Calu3 (cell line): ENCODE measurements at places on chromosomes 7 and 10. TPM values are rescaled to one million over a fixed set of nuclear protein-coding genes. Genes with fewer than 3 reads are reported as not detected.

DNA sequence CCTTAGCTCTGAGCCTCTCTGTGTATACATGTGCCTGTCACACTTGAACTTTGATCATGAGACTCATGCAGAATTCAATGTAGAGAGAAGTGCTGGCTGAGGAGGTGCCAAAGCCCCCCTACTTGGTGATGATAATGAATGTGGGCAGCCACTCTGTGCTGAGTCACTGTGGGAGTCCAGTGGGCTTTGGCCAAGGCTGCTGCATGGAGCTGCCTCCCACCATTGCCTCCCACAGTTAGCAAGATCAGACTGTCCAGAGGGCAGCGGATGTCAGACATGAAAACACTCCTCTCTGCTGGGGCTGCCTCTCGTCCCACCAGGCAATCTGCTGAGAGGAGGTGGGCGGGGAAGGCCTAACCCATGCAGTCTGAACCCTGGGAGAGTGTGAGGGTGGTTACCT, 180.3 kb downstream of the SH2D4B start:
- no peak for DNase-seq

GRCh38 chr7:70657989-70658632, 473.8 kb upstream of the GALNT17 start:
- DNase-seq = no peak

GRCh38 chr7:17311952-17312351, 13.5 kb downstream of the AHR start:
- no peak for DNase-seq

GRCh38 chr10:72392571-72392970, 37.9 kb upstream of the DNAJB12 start:
- no peak for DNase-seq

- no peak for DNase-seq
These were observed 344.2 kb upstream of the MKI67 start for GRCh38 chr10:128470321-128470965.

DNA sequence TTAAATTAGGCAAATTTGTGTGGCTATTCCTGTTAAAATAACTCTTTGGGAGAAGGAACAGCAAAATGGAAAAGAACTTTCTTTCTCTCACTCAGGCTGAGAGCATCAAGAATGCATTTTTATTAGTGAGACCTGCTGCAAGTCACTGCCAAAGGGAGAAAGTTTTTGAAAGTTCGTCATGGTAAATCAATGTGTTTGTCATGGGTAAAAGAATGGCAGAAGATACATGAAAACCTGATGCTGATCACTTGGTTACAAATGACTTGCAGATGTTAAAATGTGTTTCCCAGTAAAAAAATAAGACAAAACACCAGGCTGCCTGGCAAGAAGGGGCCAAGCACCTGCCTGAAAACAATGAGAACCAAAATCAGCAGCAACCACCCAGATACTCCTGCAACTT, 484.7 kb upstream of the NRP1 start:
- no peak for DNase-seq

GRCh38 chr7:31957756-31958155, 112.5 kb downstream of the PDE1C start:
- DNase-seq = no peak

DNA sequence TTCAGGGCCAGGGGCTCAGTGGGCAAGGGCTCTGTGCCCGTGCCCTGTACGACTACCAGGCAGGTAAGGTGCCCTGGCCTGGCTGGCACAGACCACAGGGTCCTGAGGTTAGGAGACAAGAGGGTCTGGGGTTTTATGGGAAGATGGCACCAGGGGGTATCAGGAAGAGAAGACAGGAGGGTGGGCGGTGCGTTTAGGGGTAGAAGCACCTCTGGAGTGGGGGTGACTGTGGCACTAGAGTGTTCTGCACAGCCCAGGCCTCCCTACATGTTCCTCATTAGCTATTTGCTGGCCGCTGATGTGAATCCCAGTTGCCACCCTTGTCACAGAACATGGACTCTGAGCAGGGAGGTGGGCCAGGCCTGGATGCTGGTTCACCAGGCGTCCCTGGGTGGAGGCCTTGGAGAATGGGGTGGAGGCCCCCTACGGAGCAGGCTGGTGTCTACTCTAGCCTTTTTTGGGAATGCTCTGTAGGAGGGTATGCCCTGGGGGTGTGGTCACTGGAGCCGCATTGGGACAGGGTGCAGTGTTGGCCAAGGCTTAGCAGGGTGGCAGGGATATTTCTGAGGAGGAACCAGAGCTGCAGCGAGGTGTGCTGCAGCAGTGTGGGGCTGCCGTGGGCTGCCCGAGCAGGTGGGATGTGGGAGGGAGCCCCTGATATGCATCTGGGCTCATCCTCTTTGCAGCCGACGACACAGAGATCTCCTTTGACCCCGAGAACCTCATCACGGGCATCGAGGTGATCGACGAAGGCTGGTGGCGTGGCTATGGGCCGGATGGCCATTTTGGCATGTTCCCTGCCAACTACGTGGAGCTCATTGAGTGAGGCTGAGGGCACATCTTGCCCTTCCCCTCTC, 5.0 kb downstream of the PGAM2 start:
- DNase-seq = no peak

- peak; percentile 50 for DNase-seq
These were observed 321.2 kb downstream of the FRMD4A start for GRCh38 chr10:14009371-14010100.

DNA sequence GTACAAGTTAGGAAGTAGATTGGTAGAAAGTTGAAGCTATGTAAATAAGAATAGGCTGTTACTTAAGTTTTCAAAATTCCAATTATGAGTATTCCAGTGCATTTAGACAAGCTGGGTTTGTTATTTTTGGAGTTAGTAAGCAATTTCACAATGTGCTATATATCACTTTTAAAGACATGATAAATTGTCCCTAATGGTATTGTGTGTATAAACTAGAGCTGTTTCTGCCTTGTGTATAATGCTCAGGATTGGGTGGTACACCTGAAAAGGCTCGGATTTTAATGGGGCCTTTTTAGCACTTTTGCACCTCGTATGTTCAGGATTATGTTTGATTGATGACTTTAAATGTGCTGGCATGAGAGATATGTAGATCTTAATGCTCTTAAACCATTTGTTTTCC, 175.8 kb downstream of the VTI1A start:
- DNase-seq = no peak

Gene AGAP5
- 12.1 and 13.4 TPM in 2 replicates for total RNA-seq

Gene LRRC4
- not detected in 2 replicates for total RNA-seq

Gene DNAH11
- 1.6 and 1.9 TPM in 2 replicates for total RNA-seq

Gene CDHR3
- 4.0 and 4.1 TPM in 2 replicates for total RNA-seq

Gene ACTL6B
- not detected in 2 replicates for total RNA-seq

Gene MMRN2
- total RNA-seq = 0.83 TPM in 1 of 2 replicates, not detected in the other

Gene C10orf62
- 1.5 and 1.7 TPM in 2 replicates for total RNA-seq

Gene AKR1C1
- total RNA-seq = 10.2 and 17.3 TPM in 2 replicates
